ENCODE measurements at places on chromosomes 1 and 21.

GRCh38 chr1:212862111-212862690 lies 4.1 kb downstream of the FLVCR1 start:
- DNase-seq, result no peak

DNA sequence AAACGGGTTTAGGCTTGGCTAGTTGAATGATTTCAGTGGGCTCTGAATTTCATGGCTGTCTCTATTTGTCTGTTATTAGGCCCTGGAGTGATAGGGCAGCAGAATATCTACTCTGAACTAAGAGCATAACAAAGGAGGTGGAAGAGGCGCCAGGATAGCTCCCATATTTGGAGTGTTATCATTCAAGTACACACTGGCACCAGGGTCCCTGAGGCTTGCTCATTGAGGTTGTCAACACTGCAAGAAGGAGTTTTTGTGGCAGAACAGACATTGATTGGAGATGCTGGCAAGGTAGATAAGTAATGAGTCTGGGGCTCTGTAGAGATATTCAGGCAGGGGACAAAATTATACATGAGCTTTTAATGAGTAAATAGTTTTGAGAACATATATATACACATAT lies 1748.4 kb downstream of the MRPL39 start:
- no peak for DNase-seq

DNA sequence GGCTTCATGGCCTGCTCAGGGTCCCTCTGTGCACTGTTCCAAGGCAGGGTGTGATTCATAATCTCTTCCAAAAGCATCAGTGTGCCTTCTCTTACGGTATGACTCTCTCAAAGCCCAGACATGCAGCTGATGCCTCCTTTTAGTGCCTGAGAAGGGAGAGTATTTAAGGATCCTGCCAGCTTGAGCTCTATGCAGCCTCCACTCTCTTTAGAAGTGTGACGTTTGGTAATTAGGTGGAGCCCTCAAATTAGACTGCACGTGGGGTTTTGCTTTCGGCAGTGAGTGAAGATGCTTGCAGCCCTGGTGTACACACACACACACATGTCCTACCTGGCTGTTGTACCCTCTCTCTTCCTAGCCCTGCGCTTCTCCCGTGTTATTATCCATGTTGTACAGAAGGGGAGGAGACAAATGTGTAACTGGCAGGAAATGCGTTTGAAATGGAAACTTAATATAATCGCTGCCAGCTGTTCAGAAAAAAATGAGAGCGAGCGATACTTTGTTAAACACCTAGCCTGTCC lies 2.6 kb upstream of the C1orf174 start:
- DNase-seq, result no peak

- DNase-seq, result no peak
Observed at GRCh38 chr1:31181515-31182343, 58.0 kb downstream of the NKAIN1 start.

GRCh38 chr1:244319283-244320132 lies 132.2 kb downstream of the ADSS2 start:
- DNase-seq, result peak; percentile 73

DNA sequence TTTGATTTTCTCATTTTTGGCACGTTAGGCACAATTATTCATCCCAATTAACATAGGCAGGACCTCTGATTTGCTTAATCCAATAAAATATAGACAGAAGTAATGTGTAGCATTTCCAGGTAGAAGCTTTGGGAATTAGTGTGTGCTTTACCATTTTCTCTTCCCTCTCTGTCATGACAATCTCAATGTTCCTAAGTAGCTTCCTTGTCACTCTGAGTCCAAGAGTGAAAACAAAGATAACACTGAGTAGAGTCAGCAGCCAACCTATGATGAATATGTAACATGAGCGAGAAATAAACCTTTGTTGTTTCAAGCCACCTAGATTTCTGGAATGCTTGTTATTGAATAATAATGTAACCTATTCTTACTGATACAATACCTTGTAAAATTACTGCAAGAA lies 283.8 kb downstream of the OMA1 start:
- DNase-seq, result no peak

- DNase-seq, result no peak
Observed at GRCh38 chr1:227175611-227176010, 142.7 kb downstream of the CDC42BPA start.

DNA sequence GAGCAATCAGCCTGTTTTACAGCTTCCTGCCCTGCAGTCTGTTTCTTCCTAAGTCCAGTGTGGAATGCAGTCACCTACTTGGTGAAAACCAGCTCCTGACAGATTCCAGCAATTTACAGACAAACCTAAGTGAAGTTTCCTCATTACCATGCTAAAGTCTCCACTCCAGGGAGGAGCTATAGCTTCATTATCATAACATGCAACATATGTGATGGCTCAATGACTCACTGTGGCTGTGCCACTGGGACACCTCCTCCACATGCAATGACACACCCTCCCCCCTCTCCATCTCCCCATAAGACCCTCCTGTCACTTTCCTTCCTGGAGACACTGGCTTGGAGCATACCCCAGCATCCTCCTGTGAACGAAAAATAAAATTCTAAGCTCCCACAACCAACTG lies 125.2 kb downstream of the MAP3K21 start:
- DNase-seq, result no peak

- no peak for DNase-seq
Observed at GRCh38 chr1:33561576-33561975, 89.1 kb downstream of the ZSCAN20 start.

DNA sequence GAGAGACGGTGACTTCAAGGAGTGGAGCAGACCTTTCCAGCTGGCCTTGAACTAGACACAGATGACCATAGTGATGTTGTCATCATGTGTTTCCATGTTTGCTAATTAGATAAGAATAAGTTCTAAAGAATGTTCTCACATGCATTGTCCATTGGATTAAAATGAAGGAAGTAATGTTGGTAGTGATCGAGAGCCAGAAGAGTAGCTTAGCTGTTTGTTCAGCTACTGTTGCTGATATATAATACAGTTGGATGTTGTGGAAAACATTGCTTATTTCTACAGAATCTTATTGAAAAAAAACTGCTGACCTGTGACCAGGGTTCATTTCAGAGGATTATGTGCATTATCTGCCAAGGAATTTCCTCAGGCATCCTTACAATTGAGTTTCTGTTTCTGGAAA lies 249.1 kb upstream of the POGK start:
- DNase-seq, result no peak

DNA sequence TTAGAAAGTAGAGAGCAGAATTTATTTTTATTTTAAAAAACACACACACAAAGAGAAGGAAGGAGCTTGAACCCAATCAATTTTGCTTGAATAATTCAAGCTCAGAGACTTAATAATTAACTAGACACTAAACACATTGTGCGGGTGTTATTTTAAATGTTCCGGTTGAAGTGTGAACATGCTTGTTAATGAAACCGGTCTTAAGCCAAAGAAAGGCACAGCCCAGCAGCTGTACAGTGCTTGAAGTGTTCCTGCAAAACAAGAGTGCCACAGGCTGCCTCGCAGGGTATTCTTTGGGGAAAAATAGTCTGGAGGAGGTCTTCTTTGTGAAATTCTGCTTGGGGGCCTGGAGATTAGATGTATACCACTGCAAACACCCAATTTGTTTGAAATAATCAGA lies 2.2 kb upstream of the CDC42BPA start:
- no peak for DNase-seq

- no peak for DNase-seq
Observed at GRCh38 chr1:39679821-39680220, 7.9 kb upstream of the NT5C1A start.

- no peak for DNase-seq
Observed at GRCh38 chr1:204289280-204289679, 70.4 kb downstream of the PLEKHA6 start.

GRCh38 chr1:98733782-98734112 lies 72.2 kb downstream of the SNX7 start:
- DNase-seq, result peak; percentile 10

DNA sequence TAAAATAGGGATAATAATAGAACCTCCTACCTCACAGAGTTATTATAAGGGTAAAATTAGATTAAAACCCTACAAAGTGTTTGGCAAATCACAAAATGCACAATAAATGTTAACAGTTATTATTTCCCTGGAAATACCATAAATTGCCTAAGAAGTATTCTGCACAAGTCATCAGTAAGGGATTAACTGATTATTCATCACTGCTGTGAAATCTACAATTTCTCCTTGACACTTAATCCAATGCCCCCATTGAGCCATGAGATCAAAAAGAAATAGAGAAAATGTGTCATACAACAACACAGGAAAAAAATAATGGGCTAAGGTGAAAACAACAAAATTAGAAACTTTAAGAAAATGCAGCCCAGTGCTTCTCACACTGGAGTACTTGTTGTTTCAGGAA lies 6.7 kb upstream of the SEC16B start:
- no peak for DNase-seq

DNA sequence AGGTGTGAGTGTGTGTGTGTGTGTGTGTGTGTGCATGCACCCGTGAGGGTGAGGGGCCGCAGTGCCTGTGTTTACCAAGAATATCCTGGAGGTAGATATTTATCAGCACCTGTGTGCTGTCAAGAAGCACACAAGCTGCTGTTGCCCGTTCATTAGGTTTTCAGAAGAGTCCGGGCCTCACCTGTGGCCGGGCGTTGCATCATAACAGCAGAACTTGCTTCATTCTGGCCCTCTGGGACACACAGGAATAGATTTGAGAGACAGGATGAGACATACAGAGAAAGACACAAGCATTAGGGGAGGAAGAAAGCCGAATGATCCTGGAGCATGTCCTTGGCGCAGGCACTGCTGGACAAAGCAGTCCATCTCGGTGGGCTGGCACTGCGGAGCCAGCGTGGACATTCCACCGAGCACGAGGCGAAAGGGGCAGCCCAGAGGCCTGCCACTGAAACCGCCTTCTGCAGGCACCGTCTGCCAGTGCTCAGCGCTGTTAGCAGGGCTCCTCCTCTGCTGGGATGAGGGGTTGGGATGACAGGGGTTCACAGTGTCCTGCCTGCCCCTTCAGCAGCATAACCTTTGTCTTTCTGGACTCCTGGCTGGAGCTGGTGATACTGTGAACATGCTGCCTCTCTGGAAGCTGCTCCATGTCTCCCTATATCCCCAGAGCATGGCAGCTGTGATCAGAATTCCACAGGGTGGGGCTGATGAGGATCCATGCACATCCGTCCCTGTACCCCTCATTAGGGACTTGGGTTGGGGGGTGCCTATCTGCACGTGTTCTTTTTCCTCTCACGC lies 81.1 kb downstream of the PEX14 start:
- DNase-seq, result no peak

GRCh38 chr1:146036241-146036964 lies 14.9 kb upstream of the HJV start:
- no peak for DNase-seq

DNA sequence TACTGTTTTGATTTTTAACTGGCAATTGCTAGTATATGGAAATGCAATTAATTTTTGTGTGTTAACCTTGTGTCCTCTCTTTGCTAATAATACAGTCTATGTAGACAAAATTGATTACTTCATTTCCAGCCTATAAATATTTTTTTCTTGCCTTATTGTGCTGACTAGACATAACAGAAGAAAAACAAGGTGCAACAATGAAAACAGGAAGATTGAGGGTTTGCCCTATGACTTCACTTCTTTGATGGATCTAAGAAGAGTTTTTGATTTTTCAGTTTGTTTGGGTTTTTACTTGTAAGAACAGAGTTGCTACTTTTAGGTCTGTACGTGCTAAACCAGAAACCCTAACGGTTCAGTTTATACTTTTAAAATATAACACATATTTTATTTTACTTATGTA lies 8.5 kb upstream of the CNIH4 start:
- DNase-seq, result no peak

GRCh38 chr1:168654198-168654915 lies 74.6 kb downstream of the DPT start:
- DNase-seq, result no peak

GRCh38 chr1:15525050-15526020 lies 1.3 kb upstream of the DNAJC16 start:
- DNase-seq, result peak; percentile 94

DNA sequence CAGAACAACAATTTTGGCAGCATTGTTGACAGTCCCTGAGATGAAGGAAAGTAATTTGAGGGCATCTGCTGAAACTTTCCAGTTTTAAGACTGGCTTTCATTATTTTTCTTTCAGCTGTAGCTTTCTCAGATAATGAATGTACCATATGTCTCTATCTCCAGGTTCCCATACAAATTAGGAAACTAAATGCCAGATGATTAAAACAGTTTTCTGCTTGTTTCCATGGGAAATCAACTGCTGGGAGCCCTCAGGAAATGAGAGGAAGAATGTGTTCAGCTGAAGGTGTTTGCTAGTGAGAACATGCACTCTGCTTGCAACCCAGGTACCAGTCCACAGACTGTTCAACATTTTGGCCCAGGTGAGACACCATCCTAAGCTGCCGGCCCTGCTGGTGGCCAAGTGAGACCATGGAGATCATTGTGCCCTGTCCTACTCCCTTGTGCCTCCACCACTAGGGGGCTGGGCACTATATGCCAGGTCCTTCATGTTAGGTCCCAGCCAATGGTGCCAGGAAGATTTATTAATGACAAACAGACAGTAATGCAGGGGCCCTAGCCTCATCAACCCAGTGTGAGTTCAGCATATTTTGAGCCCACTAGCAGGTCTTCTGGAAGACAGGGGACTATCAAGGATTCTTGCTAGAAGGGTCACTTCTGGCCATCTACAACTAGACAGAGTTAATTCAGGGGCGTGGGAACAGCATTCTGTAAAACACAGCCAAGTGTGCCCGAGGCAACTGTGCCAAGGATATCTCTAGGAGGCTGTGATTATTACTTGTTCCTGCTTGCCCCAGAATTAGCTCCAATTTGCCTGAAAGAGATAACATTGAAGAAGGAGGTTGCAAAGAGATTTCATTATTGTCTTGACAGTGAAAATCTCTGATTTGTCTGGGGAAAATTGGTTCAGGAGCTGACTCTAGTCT lies 17.0 kb upstream of the LRRC8C start:
- no peak for DNase-seq

DNA sequence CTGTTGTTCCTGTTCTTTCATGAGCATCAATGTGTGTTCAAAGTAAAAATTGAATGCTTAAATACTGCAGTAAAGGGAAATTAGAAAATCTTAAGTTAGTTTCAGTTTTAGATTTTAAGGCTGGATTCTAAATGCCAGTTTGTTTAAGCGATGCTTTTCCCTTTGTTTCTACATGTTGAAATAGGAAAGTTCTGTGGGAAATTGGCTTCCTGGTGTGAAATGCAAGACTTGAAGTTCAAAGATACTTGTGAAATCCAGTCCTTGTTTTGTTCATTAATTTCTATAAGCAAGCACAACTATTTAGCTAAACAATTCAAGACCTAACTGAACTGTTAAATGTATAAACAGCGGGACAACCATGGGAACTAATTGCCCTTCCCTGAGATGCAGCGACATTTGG lies 149.1 kb downstream of the LYPLAL1 start:
- DNase-seq, result no peak

GRCh38 chr1:42931911-42932422 lies 26.7 kb downstream of the SLC2A1 start:
- no peak for DNase-seq

GRCh38 chr1:61184040-61184713 lies 101.8 kb downstream of the NFIA start:
- DNase-seq, result no peak
